ENCODE measurements at places on chromosomes 6 and 20. TPM values are rescaled to one million over a fixed set of nuclear protein-coding genes. Genes with fewer than 3 reads are reported as not detected.
A peak's percentile ranks its signal among the peaks of the same experiment; 100 is the strongest.

- no peak for DNase-seq
Measured at GRCh38 chr20:16846006-16846405, 97.8 kb downstream of the OTOR start.

- DNase-seq = no peak
Measured at GRCh38 chr6:4607793-4608192, 168.4 kb upstream of the CDYL start.

DNA sequence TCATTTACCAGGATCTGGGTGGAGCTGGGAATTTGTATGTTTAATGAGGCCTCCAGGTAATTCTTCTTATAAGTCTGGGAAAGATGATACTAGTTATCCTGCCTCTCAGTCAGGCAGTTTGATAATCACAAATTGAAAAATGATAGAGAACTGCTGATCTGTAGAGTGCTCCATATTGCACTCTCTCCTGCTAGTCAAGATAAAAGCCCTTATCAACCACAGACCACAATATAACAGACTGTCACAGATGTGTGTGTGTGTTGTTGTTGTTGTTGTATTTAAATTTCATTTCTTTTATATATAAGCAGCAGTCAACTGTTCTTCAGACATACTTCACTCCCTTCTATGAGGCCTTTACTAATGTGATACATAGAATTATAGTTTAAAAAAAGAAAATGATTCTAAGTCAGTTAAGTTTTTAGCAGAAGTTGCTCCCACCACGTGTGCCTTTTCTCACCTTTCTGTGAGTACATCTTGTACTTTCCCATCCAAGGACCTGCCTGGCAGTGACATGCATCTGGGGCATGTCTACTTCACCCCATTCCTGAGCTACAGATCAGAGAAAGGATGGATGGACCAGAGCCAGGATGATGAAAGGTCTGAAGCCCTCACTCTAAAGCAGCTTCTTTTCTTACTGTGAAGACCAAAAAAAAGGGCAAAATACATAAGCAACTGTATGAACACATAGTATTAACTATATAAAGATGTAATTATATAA, 29.8 kb downstream of the TENT5A start:
- no peak for DNase-seq

DNA sequence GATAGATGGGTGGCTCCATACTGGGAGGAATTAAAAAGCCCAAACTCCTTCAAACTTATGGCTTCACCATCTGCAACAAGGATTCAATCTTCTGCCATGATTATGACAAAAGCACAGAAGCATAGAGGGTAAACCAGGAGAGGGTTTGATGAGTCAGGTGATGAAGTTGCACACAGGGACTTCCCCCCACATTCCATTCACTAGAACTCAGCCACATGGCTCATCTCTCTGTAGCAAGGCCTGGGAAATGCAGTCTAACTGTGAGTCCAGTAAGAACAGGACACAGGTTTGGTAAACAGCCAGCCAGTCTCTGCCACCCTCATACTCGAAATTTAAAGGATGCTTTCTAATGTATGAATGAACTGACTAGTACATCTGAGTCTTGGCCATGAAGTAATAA, 142.9 kb downstream of the HIVEP2 start:
- no peak for DNase-seq

- DNase-seq = peak; percentile 59
Measured at GRCh38 chr6:36544228-36544627, 3.1 kb downstream of the STK38 start.

DNA sequence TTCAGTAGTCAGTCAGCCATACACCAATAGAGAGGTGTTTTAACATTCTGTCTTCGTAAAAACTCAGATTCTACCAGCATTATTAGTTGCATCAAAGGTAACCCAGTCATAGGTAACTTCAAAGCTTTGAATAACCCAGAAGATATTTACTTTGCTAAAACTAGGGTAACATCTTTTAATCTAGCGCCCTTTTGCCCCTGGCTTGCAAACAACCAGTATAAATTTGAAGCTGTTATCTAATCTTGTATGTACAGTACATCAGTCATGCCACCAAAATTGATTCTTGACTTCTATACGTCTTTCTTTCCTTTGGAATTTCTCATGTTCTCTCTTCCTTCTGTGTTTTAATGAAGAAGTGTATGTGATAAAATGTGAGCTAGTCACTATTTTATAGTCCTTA, 109.3 kb downstream of the LIN28B start:
- no peak for DNase-seq

The PACRG gene
- 5.7 TPM for total RNA-seq
